Right hindlimb (tissue), 1 donor: ENCODE measurements at places on chromosomes 2 and 18.

GRCh38 chr2:68784915-68785314 lies 50.3 kb downstream of the ARHGAP25 start:
- DNase-seq, result no peak

DNA sequence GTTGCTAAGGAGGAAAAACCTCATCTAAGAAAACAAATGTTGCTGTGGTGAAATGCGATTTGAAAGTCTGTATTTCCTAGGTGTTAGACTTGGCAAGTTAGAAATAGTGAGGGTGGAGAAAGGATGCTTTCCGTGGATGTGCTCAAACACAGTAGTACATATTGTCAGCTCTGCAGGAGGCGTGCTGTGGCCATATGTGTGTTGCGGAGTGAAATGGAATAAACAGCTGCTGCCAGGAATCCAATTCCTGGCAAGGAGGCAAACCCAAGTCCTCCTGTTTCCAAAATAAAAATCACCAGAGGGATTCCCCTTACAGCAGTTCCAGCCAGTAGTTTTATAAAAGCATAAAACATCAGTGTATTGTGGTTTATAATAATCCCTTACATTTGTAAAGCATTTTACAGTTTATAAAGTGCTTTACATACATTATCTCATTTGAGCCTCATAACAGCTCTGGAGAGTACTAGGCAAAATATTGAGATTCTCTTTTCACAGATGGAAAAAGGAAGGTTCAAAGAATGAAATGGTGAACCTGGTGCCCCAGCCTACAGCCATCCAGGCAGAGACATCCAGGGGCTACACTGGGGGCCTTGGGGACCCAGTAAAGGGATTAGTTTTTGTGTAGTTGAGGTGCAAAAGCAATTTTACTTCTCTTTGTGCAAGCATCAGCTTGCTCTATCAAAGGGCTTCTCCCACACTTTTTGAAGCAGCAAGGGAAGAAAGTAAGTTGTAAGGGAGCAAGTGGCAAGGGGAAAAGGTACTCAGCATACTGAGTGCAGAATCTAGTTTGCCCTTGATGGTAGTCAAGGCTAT lies 206.0 kb downstream of the AGPS start:
- DNase-seq, result peak; percentile 94

- DNase-seq, result no peak
Observed at GRCh38 chr2:54471221-54471711, 15.1 kb downstream of the SPTBN1 start.

GRCh38 chr18:13243363-13243762 lies 24.8 kb downstream of the LDLRAD4 start:
- DNase-seq, result no peak

GRCh38 chr18:70454704-70455322 lies 166.0 kb downstream of the SOCS6 start:
- no peak for DNase-seq

DNA sequence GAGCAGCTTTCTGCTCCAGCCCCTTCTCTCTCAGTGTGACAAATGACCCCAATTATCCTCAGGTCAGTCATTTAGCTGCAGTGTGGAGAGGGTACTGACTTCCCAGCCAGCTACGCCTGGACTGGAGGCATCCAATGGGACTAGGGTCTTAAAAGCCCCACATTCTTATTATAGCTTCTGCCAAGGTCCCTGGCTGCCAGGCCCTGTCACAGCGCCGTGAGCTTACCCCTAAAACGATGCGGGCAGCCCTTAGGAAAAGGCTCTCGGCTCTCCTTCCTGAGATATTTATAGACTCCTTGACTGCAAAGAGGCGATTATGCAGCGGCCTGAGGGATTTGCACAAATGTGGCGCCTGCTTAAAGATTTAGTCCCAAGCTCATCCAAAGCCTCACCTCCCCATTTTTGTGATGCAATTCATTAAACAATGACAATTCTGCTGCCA lies 69.2 kb upstream of the EDAR start:
- DNase-seq, result no peak

GRCh38 chr2:86453836-86454235 lies 12.7 kb downstream of the KDM3A start:
- DNase-seq, result peak; percentile 72

DNA sequence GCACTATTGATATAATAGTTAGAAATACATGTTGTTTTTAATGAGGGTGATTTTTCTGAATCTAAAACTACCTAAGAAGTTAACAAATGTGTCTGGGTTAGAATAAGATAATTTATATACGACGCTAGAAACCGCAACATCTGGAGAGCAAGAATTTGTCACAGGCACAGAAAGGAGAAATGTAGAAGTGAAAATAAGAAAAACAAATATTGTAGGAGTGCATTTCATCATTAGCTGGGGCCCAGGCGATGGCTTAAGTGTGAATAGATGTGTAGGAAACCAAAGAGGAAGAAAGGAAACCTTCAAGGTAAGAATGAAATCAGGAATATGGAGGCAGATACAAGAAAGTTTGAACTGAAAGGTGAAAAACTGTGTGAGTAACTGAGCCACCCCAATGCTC lies 90.3 kb downstream of the LRP2 start:
- no peak for DNase-seq

- peak; percentile 13 for DNase-seq
Observed at GRCh38 chr2:238130696-238131628, 7.5 kb upstream of the KLHL30 start.

- DNase-seq, result no peak
Observed at GRCh38 chr2:111898703-111899514, 502 bp downstream of the MERTK start.

DNA sequence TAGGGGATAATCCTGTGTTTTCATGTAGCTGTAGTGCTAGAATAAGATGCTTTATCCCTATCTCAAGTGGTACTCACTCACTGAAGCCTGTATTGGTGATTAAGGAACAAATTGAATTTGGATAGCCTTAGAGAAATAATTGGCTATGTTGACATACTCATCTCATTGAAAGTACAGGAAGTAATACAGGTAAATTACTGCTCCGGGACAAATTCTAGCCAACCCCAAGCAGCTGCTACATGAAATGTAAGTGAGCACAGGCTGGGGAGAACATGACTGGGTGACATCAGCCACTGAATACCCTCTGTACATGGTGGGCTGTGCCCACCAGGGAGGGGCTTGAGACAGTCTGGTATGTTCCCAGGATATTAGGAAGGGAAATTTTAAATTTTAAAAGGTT lies 188.4 kb upstream of the RASGRP3 start:
- peak; percentile 28 for DNase-seq

DNA sequence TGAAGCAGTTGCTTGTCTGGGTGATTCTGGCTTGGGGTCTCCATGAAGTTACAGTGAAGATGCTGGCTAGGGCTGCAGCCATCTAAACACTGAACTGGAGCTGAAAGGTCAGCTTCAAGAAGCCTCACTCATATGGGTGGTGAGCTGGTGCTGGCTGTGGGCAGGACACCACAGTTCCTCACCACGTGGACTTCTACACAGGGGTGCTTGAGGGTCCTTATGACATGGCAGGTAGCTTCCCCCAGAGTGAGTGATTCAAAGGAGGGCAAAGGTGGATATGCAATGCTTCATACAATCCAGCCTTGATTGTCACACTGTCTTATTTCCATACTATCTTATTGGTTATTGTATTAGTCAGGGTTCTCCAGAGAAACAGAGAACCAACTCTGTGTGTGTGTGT lies 6.0 kb downstream of the CD302 start:
- no peak for DNase-seq

GRCh38 chr2:728165-728564 lies 51.0 kb upstream of the TMEM18 start:
- no peak for DNase-seq

- no peak for DNase-seq
Observed at GRCh38 chr2:238496756-238497609, 70.3 kb downstream of the ASB1 start.

DNA sequence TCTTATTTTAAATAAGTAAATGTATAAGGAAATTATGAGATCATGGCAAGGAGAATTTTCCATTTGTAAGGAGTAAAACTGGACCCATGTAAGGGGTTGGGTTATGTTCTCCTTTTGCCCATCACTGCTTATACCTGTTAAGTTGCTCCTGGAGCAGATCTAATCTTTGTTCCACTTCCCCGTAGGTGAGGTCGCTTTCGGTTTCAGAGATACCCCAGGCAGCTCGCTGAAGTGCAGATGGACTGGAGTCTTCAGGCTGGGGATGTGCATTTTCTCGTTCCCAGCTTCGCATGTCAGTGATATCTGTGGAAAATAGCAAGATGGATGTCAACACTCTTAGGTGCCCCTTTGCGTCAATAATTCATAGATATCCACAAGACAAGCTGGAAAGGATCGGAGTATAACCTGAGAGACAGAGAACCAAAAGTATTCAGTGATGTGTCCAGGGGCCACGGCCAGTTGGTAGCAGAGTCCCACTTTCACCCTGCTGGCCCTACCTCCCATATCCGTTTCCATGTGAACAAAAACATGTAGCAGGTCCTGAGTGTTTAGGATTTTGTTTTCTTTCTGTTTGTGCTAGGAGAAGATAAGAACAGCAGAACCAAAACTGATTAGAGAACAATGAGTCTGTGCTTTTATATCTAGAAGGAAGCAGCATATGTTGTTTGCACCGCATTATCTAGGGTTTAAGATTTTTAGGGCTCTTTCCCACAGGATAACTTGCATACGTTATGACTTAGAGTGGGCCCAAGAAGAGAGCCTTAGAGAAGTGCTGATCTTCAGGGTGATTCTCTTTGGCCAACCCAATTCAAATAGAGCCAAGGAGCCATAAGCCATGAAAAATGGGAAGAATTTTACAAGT lies 36.0 kb downstream of the GCA start:
- no peak for DNase-seq

DNA sequence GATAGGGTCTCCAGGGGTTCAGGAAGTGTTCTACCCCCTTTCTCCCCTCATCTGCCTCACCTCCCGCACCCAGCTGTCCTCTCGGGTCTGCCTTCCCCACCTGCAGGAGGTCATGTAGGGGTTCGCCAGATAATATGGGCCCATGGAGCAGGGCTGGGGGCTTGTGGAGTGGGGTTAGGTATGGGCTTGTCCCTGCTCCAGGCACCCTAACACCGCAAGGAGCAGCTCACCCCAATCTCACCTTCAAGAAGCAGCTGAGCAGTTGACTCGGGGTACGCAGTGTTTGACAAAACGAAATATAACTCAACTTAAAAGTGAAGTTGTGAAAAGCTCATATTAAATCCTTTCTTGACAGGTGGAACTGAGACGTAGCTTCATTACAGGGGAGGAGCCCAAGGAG lies 99.6 kb downstream of the CTIF start:
- peak; percentile 2 for DNase-seq

GRCh38 chr2:146270618-146271017 lies 1574.2 kb upstream of the ACVR2A start:
- no peak for DNase-seq

DNA sequence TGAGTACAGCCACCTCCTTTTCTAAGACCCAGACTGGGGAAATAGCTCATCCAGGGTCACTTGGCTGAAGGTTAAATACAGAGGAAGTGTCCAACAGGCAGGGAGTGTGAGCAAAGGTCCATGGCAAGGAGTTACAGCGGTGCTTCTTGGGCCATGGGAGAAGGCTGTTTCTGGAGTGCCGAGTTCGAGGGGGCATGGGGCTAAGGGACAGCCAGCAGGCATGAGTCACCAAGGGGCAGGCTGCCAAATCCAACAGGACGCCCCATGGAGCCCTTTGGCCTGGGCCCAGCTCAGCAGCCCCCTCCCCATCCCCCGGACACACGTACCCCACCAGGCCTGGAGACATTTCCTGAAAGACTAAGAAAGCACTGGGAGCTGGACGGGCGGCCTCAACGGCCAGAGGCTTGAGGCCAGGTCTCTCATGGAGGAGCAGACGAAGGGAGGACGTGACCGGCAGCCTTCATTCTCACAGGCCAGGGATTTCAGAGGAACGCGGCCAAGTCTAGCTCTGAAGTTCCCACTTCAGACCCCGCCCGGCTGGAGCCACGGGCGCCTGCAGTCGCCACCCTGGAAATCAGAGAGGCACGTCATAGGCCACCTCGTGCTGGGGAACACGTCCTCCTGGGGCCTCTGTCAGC lies 160.4 kb downstream of the SMAD7 start:
- DNase-seq, result peak; percentile 64

GRCh38 chr2:10287761-10288160 lies 14.9 kb upstream of the HPCAL1 start:
- DNase-seq, result no peak

DNA sequence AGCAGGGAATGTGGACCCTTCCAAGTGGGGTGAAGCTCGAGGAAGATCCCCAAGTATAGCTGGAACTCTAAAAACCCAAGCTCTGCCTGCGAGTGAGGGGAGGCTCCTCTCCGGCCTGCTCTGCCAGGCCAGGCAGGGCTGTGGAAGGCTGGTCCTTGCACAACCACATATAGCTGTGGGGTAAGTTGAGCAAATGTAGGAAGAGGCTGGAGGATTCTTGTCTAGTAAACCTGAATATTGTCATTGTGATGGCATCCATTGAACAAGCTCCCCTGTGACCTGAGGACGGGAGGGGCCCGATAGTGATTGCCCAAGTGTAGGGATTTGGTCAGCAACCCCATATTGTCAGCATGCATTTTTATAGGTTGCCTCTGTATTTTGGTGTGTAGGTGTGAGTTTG lies 103.0 kb downstream of the ACKR3 start:
- peak; percentile 6 for DNase-seq

- no peak for DNase-seq
Observed at GRCh38 chr2:43327119-43327518, 100.7 kb upstream of the ZFP36L2 start.

- DNase-seq, result no peak
Observed at GRCh38 chr2:216486708-216487107, 11.9 kb upstream of the RPL37A start.

- no peak for DNase-seq
Observed at GRCh38 chr18:54359233-54359632, 1.5 kb downstream of the C18orf54 start.

- DNase-seq, result no peak
Observed at GRCh38 chr2:177430411-177430810, 37.8 kb downstream of the AGPS start.

GRCh38 chr18:12278741-12279682 lies 24.9 kb downstream of the CIDEA start:
- DNase-seq, result peak; percentile 89

DNA sequence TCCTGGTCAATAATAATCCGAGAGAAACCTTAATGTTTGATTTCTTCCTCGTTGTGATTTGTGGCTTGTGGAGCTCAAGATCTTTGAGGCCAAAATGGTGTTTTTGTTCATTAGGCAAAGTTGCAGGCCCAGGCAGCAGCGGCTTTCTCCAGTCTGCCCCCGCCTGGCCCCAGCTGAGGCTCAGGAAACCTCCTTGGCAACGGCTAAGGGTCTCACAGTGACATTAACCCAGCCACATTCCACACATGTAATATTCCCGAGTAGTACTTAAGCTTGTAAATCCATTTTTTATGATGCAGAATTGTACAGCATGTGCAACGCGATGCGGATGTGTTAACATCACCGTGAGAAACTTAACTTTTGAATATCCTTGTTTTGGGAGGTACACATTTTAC lies 200.1 kb downstream of the BCL11A start:
- no peak for DNase-seq

- DNase-seq, result no peak
Observed at GRCh38 chr2:207409517-207409916, 120.2 kb upstream of the CREB1 start.

- no peak for DNase-seq
Observed at GRCh38 chr2:3316456-3317276, 61.0 kb downstream of the EIPR1 start.

GRCh38 chr18:54957296-54957832 lies 1.9 kb downstream of the CCDC68 start:
- no peak for DNase-seq

GRCh38 chr2:151275291-151275690 lies 13.6 kb upstream of the RBM43 start:
- no peak for DNase-seq
